ENCODE measurements at places on chromosomes 7 and 10.

GRCh38 chr10:128643658-128644057, 517.4 kb upstream of the MKI67 start:
- DNase-seq: no peak

DNA sequence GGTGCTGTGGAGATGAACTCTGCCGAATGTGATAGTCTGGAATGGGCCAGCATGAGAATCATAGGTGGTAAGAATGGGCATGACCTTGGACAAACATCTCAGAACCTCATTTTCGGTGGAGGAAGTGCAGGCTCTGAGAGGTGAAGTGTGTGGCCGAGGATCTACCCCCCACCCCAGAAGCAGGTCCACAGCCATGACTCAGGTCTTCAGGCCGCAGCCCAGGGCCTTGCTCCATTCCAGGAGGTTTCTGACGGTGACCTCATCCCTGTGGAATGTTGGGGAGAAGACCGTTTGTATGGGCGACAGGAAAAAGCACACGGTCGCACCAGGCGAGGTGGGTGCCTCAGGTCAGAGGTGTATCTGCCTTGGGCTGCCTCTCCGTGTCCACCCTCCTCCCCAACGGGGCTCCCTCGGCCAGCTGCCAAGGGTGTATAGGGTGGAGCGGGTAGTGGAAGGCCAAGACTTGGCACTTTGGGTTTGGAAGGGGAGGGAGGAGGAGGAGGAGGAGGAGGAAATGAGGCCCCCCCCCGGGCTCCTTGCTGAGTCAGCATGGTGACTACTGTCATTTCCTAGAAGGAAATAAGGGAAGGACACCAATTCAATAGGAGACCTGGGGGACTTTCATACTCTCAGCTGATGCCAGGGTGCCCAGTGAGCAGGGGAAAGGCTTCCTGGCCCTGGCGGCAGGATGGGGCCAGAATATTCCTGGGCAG, 168.0 kb upstream of the RHEB start:
- peak; percentile 69 for DNase-seq

- DNase-seq: no peak
Measured at GRCh38 chr10:33734393-33735155, 400.1 kb upstream of the NRP1 start.

- DNase-seq: no peak
Measured at GRCh38 chr10:45241865-45242520, 73.4 kb downstream of the OR13A1 start.

- peak; percentile 21 for DNase-seq
Measured at GRCh38 chr7:157466867-157467261, 130.1 kb downstream of the DNAJB6 start.

- DNase-seq: no peak
Measured at GRCh38 chr10:69650589-69651261, 20.7 kb downstream of the FAM241B start.

DNA sequence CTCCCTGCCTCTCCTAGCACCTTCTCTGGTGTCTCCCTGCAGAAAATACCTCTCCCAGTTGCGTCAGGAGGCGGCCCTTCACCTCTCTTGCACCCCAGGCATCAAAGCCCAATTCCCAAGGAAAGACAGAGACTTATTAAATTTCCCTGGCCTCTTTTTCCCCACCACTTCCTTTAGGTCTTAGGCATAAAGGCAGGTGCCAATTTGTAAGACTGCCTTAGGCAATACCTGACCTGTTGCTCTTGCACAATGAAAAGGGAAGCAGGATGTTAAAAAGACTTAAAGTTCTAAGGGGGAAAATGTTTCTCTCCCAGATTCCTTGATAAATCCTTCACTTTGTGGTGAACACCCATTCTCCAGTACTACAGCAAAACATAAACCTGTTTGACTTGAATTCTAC, 186.7 kb downstream of the SLC25A13 start:
- no peak for DNase-seq

DNA sequence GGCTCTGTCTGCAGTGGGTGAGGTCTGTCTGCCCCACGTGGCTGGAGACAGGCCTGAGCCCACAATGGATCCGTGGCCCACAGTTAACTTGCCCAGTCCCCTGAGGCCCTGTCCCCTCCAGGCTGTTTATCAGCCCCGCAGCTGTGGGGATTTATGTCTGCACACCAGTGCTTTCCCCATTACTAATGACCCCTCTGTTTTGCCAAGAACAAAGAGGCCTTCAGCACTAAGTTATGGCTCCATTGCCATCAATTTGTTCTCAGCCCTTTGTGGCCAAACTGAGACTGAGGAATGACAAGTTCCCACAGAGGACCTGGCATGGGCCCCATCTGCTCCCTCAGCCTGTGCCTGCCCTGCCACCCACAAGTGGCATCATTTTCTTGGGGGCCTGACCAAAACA, 138.2 kb downstream of the C10orf105 start:
- no peak for DNase-seq

DNA sequence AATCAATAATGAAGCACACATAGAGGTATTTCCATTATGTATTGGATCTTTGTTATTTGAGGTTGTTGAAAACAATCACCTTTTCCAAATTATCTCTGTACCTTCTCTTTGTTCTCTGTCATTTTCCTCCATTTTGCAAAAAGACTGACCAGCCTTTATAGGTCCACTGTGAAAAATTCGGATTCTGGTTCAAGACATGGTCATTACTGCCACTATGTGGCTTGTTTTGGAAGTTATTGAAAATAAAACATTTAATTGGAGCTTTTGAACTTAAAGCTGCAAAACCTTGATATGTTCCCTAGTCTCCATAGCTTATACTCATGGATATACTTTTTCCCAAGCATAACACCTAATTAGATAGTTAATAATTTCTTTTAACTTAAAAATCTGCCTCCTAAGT, 1094.4 kb downstream of the NRG3 start:
- no peak for DNase-seq

DNA sequence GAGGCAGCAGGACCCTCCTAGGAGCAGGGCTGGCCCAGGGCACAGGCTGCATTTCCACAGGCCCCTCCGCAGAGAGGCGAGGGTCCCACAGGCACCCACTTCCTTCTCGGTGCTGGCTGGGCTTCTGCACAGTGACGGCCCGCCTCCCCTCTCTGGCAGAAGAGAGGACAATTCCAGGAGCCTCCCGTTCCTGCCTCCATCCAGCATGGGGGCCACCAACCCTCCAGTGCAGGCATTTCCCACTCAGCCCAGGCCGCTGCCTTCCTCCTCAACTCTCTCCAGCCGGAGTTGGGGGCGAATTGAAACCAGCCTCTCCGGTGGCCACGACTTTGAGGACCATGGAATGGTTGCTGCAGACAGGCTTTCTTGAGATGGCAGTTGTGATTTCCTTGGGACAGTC, 125.0 kb upstream of the PPP2R2D start:
- no peak for DNase-seq

DNA sequence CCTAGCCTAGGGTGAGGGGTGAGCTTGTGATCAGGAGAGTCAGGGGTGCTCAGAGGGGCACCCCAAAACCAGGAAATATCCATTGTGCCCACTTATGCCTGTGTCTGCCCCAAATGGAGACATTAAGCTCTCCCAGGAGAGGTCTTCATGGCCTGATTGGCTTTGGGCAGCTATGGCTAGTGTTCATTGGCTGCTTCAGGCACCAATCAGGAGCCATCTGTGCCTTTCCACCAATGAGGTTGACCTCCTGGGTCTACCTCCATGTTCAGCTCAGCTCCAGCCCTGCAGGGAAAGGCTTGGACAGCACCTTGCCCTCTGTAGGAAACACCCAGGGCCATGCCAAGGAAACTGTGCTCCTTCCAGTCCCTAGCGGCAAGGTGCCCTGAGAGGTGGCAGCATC, 23.9 kb upstream of the HSPB1 start:
- DNase-seq: no peak

GRCh38 chr10:126705131-126705530, 34.6 kb upstream of the C10orf90 start:
- DNase-seq: no peak

DNA sequence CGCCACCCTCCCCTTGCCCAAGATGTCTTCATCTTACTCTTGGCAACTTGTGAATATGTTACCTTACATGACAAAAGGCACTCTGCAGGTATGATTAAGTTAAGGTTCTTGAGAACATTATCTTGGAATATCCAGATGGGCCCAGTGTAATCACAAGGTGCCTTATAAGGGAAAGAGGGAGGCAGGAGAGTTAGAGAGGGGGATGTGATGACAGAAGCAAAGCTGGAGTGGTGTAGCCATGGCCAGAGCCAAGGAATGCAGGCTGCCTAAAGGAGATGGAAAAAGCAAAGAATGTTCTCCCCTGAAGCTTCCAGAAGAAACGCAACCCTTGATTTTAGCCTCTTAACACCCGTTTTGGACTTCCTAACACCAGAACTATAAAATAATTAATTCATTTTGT, 318.0 kb downstream of the C7orf25 start:
- DNase-seq: no peak

DNA sequence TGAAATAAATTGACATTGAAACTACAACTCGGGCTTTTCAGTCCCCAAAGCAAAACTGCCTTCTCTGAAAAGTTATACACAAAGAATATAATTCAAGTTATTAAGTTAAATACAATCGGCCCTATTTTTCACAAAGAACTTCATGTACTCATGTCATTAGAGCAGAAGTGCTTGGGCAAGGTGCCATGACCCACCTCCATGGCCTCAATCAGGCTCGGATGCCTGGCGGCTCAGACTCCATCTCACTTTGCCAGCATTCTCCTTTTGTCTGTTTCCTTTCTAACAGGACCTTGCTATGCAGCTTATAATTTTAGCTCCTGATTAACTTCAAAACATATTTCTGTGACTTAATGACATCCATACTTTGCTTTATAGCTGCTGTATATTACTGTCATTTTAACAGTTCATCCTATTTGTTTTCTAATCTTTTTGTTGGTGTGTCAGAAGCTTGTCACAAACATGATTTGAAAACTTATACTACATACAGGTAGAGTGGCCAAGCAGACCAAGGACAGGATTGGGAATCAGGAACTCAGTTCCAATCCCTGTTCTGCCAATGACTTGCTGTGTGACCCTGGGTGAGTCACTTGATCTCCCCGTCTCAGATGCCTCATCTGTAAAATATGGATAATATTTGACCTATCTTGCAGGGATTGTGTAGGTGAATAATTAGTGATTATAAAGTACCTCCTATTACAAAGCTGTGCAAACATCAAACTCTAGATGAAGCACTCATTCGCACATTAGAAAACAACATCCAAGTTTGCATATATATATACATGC, 60.8 kb upstream of the ITGA8 start:
- DNase-seq: peak; percentile 47

- no peak for DNase-seq
Measured at GRCh38 chr7:123749537-123749857, 694 bp upstream of the WASL start.

DNA sequence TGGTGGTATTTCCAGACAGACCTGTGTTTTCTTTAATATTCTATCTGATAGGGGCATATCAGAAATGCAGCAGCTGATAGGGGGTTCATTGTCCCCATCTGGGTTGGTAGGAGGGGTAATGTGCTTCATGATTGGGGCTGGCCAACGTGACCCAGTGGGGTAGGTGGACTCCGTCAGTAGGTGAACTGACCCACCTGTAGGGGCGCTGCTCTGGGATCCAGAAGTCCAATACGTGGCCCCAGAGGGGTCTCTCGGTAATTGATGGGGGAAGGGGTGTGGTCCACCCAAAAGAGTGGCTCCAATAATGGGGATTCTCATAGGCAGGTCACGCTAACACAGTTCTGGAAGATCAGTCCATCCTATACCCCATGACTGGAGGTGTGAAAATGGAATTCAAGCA, 112.0 kb downstream of the PRLHR start:
- no peak for DNase-seq

Data from ovary (tissue), 10 donors.